Cardiac septum (tissue), 1 donor: ENCODE measurements at places on chromosomes 12 and 14.

DNA sequence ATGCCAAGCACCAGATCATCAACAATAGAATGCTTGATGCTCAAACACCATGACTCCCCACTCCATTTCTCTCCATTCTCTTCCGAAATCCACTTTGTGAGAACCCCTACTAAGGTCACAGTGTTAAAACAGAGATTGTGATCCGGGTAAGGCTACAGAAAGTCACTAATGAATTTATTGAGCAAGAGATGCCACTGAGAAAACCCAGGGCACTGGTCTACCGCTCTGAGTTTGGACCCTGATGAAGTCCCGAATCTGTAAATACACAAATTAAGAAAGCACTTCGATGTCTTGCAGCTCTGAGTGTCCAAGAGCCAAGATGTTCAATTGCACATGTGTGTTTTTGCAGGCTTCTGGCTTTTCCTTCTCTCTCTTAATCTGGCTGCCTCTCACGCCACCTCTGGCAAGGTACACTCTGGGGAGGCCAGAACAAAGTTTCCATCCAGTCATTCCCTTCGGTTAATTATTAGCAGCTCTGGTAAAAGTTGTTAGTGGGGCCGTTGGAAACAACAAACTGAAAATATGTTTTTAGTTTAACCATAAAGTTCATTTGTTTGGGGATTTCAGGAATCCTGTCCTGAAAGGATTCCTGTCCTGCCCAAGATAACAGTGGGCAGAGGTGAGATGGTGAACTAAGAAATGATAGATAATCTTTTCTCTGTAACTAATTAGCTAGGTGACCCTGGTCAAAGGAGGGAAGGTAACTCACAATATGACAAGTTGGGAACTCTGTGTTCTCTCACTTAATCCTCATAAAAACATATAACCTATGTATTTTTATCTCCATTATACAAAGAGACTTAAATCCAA lies 75.4 kb downstream of the BTG1 start:
- DNase-seq = no peak

GRCh38 chr12:69331909-69332684 lies 16.1 kb upstream of the LYZ start:
- no peak for DNase-seq

GRCh38 chr12:59708064-59708463 lies 112.2 kb downstream of the SLC16A7 start:
- DNase-seq = no peak

DNA sequence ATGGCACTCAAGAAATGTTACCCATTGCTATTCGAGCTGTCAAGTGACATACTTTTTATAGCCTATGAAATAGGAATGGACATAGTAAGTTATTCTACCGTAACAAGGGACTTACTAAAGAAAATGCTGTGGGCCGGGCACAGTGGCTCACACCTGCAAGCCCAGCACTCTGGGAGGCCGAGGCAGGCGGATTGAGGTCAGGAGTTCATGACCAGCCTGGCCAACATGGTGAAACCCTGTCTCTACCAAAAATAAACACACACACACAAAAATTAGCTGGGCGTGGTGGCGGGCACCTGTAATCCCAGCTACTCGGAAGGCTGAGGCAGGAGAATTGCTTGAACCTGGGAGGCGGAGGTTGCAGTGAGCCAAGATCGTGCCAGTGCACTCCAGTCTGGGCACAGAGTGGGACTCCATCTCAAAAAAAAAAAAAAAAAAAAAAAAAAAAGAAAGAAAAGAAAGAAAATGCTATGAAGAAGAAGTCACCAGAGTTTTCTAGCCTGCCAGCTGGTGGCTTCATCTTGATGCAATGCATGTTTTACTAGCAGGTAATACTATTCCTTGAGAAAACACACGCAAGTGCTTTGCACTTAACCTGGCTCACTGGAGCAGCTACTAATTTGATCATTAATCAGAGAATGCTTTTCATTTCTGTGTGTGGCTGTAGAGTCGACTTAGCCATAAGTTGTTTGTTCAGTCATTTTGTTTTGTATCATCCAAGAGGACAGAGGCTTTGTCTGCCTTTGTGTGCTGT lies 166.7 kb upstream of the MYL2 start:
- DNase-seq = no peak

DNA sequence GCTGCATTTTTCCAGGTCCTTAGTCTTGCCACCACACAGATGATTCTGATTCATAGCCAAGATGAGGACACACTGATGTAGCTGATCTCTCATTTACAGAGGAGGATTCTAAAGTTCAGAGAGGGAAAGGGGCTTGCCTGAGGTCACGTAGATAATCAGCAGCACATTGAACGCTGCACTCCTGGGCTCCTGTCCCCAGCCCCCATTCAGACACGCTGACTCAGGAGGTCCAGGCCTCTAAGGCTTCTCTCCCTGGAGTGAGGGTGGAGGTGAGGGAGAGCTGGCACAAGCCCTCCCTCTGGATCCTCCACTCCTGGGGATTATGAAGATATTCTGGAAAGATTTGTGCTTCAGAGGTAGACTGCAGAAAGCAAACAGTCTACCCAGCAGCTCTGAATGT lies 10.3 kb downstream of the NFATC4 start:
- no peak for DNase-seq

- no peak for DNase-seq
Observed at GRCh38 chr12:70260646-70261045, 17.4 kb downstream of the CNOT2 start.

DNA sequence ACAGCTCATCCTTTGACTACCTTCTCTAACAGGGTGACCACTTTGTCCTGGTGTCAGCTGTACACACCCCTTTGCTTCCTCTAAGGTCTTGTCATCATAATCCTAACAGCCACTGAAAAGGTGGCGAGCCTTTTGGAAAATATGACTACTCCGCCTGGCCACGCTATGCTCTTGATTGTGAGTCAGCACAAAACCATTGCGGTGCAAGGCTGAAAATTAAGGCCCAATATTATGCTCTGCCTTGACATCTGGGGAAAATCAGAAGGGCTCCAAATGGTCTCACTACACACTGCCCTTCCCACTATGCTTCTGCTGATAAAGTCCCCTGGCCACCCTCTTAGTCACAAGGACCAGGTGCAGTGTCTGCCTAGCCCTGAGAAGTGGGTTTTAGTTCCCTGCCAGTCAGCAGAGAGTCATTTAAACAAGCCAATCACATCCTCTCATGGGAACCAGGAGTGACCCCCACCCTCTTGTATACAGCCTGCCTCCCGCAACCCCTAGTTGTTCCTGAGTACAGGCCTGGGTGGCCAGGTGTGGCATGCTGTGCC lies 34.3 kb downstream of the FGD6 start:
- no peak for DNase-seq

- DNase-seq = peak; percentile 80
Observed at GRCh38 chr14:72565149-72565559, 328.7 kb downstream of the DPF3 start.

GRCh38 chr14:105880616-105881015 lies 354.2 kb downstream of the TMEM121 start:
- DNase-seq = peak; percentile 53

GRCh38 chr14:66228267-66228970 lies 257.8 kb upstream of the CCDC196 start:
- no peak for DNase-seq

DNA sequence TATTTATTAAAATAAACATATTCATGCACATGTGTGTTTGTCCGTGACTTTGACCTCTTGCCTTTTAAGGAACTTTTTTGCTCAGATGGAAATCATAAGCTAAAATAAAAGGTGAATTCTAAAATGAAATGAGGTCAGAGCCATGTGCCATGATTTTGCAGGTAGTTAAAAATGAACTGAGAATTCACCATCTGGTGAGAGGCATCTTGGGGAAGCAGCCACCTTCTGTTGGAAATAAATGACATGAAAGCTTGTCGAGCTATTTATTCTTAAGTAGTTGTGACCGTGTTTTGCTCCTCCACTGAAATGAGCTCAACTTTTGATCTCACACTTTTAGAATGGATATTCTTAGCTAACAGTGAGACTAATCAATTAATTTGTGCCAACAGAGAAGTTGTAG lies 56.8 kb upstream of the CNOT2 start:
- DNase-seq = no peak

GRCh38 chr14:94345344-94346064 lies 22.4 kb upstream of the SERPINA6 start:
- no peak for DNase-seq

DNA sequence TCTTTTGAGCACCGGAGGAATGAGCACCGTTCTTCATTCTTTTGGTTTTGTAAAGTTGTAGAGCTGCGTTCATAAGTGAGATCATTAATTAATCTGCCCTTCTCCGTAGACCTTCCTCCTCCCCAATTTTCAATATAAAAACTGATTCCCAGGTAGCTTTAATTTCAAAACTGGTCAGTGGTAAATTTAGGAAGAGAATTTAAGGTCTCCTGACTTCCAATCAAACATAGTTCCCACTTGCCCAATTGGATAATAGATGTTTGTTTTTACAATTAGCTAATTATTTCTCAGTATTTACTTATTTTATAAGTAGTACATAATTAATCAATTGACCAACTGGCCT lies 27.2 kb upstream of the YBX3 start:
- no peak for DNase-seq

GRCh38 chr14:26775765-26776563 lies 178.1 kb upstream of the NOVA1 start:
- no peak for DNase-seq

- DNase-seq = no peak
Observed at GRCh38 chr12:121697093-121697698, 15.4 kb upstream of the TMEM120B start.

DNA sequence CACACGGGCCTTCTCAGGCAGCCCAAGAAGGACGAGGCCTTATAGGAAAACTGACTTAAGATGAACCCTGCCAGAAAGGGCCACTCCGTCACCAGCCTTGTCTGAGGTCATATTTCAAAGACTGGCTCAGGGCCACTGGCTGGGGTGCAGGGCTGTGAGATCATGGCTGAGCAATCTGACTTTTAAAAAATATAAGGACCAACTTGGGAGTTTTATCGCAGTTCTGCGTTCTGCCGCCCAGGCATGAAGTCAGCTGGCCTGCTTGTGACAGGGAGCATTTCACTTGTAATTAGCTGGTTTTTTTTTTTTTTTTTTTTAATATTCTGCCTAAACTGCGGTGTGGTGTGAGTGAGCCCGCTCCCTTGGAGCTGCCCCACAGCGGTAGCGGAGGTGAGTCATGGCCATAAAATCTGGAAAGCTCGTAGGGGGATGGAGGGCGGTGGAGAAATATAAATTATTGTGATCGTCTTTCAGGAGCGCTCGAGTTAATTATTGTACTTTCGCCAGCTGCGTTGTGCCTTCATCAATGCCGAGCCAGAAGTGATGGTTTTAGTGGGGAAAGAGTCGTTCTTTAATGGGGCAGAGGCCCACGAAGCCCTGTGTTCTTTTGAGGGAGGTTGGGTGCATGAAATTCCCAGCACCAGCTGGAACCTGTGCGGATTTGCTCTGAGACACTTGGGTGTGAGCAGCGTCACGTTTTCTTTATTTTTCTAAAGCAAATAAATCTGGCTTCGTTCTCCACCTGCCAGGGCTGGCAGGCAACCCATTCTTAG lies 231.9 kb downstream of the C12orf75 start:
- DNase-seq = no peak

DNA sequence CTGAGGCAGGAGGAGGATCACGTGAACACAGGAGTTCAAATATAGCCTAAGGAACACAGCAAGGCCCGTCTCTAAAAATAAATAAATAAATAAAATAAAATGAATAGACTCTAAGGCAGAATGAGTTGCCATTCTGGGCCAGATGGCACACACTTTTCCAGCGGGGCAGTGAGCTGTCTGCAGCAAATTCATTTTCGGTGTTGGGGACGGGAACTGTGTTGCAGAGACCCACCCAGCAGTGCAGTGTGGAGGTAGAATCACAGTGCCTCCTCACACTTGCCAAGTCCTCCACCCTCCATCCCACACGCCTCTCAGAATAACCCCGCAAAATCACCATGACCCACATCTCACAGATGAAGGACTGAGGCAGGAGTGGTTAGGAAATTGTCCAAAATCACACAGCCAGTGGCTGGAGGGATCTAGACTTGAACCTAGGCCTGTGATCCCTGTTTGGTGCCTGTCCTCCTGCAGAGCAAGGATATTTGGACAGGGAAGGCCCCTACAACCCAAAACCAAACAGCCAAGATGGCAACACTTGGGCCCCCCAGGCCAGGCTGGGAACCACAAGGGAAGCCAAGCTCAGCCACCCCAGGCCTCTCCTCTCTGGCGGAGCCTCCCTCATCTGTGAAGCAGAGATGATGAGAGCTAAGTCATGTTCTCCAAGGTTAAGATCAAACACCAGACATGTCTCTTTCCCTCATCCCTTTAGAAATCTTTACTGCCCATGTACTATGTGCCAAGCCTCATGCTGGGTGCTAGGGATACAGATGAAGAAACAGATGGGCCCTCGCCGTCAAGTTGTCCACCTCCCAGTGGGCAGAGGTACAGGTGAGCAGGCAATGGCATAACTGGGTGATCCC lies 152.7 kb downstream of the DPF3 start:
- DNase-seq = peak; percentile 58

GRCh38 chr14:72755766-72756165 lies 138.1 kb downstream of the DPF3 start:
- DNase-seq = no peak

DNA sequence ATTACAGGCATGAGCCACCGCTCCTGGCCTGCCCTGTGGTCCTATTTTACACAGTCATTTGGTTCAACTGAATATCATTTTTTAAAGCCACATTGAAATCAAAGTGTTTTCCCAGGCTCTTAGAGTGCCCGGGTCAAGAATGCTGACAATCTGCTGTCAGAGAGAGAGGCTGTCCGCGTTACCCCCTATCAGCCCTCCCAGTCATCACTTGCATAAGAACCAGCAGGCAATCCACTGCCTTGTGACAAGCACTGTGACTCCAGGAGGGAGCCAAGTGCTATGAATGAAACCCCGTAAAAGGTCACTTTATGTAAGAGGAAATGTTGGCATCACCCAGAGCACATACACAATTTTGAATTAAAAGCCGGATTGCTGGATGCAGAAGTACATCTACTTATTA lies 13.5 kb downstream of the PHLDA1 start:
- DNase-seq = no peak

DNA sequence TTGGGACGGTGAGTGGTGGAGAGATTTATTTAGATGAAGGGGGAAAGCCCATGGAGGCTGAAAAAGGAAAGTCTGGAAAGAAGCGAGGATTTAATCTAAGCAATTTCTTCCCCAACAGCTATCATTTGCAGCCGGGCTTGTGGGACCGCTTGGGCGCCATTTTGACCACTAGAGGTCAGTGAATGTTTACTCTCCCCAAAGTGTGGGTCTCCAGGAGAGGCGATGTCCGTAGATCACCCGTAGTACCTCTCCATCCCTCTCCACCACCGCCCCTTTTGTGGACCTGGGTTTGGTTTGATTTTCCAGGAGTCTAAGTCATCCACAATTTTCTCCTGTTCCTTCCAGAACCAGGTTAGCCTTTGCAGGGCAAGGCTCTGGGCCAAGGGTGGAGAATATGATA lies 91.2 kb upstream of the PARP11 start:
- no peak for DNase-seq

DNA sequence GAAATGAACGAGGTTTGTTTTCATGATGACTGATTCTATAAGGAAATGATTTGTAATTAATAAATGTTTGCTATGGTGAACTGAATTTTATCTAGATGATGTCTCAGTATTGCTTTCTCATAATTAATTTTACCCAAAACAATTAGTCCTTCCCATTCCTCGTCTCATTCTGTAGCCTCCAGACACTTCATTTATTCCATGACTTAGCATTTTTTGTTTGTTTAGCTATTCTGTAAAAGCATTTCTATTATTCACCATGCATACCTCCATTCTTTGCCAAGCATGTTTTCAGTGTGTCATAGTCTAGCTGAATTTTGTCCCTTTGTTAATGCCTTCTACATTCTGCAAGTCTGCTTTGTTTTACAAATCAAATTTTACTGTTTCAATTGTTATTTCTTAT lies 137.4 kb upstream of the RPL10L start:
- DNase-seq = no peak
